ENCODE measurements at places on chromosomes 1 and 21.

DNA sequence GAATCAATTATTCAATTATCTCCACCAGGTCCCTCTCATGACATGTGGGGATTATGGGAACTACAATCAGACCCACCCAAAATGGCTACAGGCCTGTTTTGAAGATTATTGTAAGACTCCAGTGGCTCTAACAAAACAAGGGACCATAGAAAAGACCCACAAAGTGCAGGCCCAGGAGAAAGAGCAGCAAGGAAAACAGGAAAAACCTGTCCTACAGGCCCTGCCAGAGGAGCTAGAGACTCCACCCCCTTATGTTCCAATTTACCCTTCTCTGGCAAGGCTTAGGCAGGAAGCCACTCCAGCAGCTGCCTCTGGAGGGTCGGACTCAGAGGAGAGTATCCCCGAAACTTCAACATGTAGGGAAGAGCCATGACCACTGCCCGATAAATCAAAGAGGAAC is 96.5 kb downstream of the LIPI start:
- DNase-seq = no peak

DNA sequence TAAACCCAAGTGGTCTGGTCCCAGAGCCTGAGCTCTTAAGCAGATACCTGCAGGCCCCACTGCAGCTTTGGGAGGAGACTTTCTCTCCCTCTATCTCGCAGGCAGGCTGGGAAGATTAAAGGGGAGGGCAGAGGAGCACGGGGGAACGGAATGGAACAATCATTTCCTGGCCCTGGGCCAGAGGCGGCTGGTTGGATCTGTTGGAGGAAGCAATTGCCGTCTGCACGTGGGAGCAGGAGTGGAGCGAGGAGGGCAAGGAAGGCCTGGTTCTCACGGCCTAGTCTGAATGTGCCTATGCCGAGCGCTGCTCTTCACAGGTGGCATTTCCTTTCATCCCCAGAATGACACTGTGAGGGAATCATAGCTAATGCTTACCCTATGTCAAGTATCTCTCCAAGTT is 23.7 kb downstream of the NKAIN1 start:
- no peak for DNase-seq

GRCh38 chr1:228802386-228803220 is 67.3 kb downstream of the RHOU start:
- DNase-seq = no peak

DNA sequence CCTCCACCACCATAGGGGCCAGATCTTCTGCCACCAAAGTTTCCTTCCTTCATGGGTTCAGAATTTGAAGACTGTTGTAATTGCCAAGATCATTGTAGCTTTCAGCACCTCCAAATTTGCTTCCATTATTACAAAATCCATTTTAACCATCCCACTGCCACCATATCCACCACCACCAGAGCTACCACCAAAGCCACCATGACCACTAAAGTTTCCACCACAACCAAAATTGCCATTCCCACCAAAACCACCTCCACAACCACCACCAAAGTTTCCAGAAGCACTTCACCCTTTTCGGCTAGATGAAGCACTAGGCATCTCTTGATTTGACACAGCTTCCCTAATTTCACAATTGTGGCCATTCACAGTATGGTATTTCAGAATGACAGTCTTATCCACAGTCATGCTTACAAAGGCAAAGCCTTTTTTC is 45.2 kb downstream of the SLC30A7 start:
- no peak for DNase-seq

GRCh38 chr1:21725748-21726392 is 56.7 kb upstream of the RAP1GAP start:
- no peak for DNase-seq

- DNase-seq = no peak
Measured at GRCh38 chr1:91777630-91778300, 108.2 kb downstream of the TGFBR3 start.

GRCh38 chr1:224542783-224543440 is 73.2 kb upstream of the CNIH3 start:
- DNase-seq = peak; percentile 99

- no peak for DNase-seq
Measured at GRCh38 chr1:53603431-53603830, 135.5 kb downstream of the GLIS1 start.

- peak; percentile 84 for DNase-seq
Measured at GRCh38 chr1:46520063-46520911, 30.7 kb downstream of the DMBX1 start.

GRCh38 chr1:70503358-70503757 is 92.3 kb downstream of the CTH start:
- DNase-seq = peak; percentile 58

DNA sequence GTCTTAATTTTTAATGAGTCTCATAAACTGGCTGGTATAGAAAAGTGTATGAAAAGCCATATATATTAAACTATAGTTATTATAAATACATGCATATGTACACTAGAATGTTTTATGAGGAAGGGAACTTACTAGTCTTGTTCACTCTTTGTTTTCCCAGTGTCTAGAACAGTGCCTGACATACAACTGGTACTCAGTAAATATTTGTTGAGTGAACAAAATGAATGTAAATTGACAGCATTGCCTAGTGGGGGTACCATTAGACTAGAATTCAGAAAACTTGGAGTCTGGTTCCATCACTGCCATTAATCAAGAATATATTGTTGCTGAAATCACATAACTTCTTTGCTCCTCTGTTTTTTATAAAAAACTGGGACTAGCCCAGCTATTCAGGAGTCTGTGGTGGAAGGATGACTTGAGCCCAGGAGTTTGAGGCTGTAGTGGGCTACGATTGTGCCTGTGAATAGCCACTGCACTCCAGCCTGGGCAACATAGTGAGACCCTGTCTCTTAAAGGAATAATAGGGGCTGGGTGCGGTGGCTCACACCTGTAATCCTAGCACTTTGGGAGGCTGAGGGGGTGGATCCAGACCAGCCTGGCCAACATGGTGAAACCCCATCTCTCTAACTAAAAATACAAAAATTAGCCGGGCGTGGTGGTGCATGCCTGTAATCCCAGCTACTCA is 51.1 kb downstream of the NFIA start:
- no peak for DNase-seq

GRCh38 chr1:96544831-96545221 is 176.8 kb upstream of the PTBP2 start:
- DNase-seq = no peak

GRCh38 chr1:116674751-116675150 is 7.2 kb upstream of the IGSF3 start:
- no peak for DNase-seq

GRCh38 chr1:215543191-215543606 is 23.9 kb upstream of the KCTD3 start:
- peak; percentile 85 for DNase-seq

DNA sequence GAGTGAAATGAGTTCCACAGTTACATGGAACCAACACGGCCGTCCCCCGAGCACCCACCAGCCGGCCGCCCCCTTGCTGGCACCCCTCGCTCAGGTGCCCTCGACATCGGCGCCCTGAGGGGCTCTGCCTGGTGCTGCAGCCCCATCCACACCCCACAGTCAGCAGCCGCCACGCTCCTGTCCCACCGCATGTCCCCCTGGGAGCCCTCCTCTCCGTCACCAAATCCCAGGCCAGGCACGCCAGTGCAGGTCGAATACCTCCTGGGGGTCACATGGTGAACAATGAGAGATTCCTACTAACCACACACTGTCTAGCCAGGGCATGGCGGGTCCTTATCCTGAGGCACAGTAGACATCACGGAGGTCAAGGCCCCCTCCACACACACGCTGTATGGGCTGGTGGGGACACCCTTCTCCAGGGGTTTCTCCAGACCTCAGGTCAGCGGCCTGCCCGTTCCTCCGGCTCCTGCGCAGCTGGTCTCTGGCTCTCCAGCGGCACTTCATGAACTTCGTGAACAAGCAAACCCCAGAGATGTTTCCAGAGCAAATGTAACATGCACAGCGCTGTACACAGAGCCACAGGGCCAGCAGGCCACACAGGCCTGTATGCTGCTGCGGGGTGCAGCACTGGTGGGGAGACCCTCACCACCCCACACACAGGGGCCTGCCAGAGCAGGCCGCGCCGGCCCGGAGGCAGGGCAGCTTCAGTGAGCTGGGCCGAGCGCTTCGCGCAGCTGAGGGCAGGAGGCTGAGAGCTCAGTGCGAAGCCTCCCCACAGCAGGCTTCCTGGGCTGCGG is 21.8 kb downstream of the POFUT2 start:
- no peak for DNase-seq

DNA sequence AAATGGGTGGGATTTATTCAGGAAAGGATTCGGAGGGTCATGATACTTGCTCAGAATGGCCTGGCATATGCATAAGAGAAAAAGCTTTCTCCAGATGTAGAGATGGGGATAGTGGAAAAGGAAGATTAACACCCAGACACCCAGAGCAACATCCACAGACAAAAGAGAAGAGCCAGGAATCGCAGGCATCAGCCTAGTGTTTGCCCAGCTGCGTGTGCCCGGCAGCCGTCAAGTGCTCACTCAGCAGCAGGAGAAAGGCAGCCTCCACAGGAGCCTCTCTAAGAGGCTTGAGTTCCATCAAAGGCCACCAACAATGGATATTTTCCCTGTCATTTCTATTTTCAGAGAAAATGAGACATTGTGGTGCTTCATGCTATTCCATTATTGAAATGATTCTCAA is 54.7 kb downstream of the NTPCR start:
- no peak for DNase-seq

GRCh38 chr21:28604946-28605537 is 387.6 kb downstream of the LTN1 start:
- DNase-seq = no peak

GRCh38 chr1:199684686-199685273 is 342.7 kb upstream of the NR5A2 start:
- peak; percentile 71 for DNase-seq

- peak; percentile 4 for DNase-seq
Measured at GRCh38 chr1:193060406-193060805, 994 bp downstream of the RO60 start.

GRCh38 chr1:62836856-62837540 is 53.1 kb downstream of the ATG4C start:
- DNase-seq = no peak

DNA sequence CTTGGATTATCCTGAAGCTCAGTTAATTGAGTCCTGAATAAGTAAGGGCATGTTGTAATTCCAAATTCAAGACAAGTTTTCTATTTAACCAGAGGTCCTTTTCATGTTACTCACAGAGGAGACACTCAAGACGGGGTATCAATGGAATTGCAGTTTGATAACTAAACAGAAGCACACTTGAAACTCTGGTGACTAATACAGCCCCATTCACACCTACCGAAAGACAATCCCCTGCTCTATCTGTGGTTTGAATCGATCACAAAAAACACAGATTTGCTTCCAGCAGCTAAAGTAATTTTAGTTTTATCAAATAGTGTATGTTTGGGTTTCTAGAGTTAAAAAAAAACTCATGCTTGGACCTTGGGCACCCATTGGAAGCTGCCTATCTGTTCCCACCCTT is 60.4 kb downstream of the TEX35 start:
- DNase-seq = no peak

DNA sequence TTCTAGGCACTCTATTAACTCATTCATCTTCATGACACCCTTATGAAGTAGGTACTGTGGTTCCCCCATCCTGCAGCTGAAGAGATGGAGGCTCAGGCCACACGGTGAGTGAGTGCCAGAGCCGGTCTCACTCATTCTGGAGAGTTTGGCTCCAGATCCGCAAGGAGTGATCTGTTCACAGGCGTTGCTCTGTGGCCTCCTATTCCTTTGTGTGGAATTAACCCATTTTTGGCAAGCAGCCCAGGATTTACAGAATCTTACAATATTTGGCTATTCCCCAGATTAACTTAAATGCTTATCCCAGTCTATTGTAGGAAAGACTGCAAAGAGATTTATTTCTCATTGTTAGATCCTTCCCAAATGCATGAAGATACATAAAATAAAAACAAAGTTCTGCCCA is 29.6 kb downstream of the KIAA0040 start:
- DNase-seq = no peak

- DNase-seq = no peak
Measured at GRCh38 chr1:52028328-52028727, 5.3 kb downstream of the KTI12 start.

DNA sequence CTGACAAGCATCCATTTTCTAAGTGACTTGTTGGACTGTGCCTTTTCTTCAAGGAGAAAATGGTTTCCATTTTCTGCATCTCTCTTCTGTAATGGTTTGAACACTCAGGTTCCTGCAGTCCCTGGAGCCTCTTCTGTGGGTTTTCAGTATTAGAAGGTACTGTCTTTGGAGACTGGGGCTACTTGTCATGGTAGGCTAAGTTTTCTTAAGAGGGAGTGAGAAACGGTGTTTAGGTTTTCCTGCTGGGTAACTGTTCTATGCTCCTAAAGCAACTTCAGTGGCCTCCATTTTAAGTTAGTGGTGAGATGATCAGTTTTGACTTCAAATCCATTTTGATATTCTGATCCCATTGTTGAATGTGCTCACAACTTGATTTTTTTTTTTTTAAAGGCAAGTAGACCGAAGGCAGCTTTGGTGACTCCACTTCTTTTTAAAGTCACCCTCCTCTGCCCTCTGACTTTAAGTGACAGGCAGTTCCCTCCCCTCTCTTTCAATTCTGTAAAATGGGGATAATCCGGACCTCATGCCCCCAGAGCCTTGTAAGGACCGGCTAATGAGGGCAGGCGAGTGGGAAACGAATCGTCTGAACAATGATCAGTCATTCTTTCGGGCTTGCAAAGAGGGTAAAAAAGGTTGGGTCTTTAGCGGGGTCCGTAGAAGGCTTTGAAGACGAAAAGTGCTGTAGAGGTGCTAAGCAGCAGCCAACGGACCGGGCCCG is 1.0 kb upstream of the ARID1A start:
- DNase-seq = peak; percentile 18

DNA sequence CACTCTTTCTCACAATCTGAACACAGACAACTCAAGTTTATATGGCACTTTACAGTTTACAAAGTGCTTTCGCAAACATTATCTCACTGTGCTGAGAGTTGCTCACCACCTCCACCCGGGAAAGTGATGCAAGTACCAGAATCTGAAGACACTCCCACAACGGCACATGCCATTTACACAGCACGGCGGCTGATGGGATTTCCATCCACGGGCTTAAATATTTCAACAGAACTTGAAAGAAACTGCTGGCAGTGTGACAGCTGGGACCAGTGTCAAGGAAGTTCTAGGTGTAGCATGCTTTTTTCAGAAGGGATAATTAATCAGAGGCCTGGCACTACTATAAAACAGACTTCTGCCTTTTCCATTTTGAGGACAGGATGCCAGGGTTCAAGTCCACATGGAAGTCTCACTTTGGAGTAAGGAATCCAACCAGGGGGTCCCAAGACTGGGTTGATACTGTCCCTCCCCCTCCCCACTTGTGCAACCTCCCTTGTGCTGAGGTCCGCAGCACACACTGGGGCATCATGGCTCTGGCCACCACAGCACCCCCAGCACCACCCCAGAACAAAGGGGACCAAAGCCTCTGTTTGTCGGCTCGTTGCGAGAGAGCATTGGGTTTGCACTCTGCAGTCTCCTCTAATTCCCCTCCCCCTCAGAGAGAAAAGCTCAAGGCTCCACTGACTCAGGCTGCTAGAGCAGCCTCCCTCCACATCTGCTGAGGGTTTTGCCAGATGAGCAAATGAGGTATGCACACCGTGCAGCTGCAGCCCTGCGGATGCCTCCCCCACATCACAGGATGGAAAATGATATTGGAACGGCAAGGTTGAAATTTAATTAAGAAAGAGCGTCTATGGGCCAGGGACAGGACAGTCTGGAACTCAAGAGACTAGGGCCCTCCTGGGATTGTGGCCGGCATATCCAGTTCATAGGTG is 154.9 kb downstream of the TGFBR3 start:
- DNase-seq = peak; percentile 48
